CD4-positive, alpha-beta T cell treated with Interleukin-4 for 1 hour (primary cell): ENCODE measurements at places on chromosomes 4 and X.

DNA sequence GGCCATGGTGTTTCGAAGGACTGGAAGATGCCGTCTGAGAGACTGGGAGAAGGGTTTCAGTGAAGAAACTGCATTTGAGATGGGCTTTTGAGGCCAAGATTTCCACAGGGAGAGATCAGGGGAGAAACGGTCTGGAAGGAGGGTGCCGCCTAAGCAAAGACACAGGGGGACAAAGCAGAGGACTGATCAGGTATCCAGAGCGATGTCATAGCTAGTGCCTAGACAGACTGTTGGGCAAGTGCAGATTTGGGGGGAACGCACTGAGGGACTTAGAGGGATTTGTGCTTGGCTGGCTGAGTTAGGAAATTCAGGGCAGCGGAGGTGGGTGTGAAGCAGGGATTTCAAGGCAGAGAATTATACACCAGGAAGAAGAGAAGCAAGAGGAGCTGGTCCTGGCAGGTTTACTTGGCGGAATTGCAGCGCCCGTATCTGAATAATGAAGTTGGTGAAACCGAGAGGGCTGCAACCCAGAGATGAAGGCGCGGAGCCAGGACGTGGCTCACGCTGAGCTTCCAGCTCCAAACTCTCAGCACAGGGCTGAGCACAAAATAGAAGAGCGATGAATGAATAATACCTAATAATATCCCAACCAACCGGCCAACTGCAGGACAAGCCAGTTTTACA is 106.9 kb downstream of the MAML3 start:
- DNase-seq = no peak

GRCh38 chr4:176709417-176709816 is 83.3 kb downstream of the VEGFC start:
- no peak for DNase-seq

DNA sequence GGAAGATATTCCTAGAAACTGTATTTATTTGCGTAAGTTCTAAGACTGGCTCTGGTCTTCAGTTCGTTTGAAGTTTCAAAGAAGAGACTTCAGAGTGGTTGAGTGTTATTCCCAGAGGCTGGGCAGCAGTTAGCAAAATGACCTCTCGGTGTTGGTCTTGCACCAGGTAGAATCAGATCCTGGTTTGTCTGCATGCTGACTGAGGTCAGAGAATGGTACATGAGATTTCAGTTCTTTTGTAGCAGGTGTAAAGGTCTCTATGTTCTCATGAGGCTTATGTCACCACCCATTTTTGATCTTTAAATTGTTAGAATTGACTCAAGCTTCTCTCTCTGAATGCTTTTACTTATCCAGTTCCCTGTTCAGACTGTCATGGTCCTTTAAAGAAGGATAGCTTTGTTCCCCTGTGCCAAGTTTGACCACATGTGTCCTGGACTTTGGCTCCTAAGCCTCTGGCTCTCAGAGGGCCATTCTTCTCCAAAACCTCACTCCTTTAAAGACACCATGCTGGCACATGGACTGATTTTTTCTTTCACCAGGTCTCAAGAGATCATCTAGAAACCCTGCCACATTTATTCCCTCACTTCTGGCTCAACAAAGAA is 355.8 kb upstream of the BOD1L1 start:
- no peak for DNase-seq

GRCh38 chrX:155127465-155127864 is 56.2 kb downstream of the BRCC3 start:
- no peak for DNase-seq

- no peak for DNase-seq
Observed at GRCh38 chr4:16411501-16412085, 185.3 kb upstream of the TAPT1 start.

DNA sequence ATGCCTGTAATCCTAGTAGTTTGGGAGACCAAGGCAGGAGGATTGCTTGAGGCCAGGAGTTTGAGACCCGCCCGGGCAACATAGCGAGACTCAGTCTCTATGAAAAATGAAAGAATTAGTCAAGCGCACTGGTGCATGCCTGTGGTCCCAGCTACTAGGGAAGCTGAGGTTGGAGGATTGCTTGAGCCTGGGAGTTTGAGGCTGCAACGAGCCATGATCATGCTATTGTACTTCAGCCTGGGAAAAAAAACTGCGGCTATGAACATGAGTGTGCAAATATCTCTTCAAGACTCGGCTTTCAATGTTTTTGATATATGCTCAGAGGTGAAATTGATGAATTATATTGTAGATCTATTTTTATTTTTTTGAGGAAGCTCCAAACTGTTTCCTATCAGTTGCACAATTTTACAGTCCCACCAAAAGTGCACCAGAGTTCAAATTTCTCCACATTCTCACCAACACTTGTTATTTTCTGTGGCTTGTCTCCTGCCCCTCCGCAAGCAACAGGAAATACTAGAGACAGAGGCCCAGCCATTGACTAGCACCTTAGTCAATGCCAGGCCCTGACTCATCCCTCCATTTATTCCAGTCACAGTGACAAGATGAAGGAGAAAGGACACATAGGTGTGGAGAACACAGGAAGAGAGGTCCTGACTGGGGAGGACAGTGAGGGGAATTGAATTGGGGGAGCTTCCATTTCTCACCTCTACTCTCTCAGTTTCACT is 33.1 kb upstream of the ZNF41 start:
- no peak for DNase-seq

DNA sequence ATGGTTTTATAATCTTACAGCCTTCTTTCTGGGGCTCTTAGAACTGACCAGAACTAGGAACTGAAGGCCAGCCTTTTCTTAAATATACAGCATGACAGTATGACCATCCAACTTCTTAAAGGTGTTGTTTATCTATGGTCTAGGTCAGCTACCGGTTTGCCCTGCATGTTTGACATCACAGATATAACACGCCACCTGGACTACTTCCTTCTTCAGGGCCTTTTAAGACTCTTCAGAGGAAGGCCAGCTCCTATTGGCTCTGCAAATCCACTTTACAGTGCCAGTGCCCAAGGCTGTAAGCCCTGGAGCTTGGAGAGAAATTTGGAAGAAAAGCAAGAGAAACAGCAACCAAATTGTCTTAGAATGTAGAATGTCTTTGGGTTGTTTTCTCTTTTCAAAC is 185.5 kb downstream of the MGST2 start:
- DNase-seq = no peak

GRCh38 chr4:56372774-56373173 is 14.5 kb downstream of the AASDH start:
- no peak for DNase-seq

DNA sequence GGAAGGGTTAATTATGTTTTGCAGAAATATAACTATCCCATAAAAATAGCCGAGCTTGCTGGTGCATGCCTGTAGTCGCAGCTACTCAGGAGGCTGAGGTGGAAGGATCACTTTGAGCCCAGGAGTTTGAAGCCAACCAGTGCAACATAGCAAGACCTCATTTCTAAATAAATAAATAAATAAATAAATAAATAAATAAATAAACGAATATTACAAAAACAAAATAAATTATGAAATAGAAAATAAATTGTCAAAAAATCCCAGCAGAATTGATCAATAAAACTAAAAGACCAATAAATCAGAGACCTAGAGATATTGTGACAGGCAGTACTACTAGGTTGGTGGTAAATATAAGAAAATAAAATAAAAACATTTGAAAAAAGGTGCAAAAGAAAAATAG is 6.7 kb upstream of the ARL13A start:
- no peak for DNase-seq

- DNase-seq = peak; percentile 32
Observed at GRCh38 chr4:185210102-185210981, 944 bp downstream of the SNX25 start.

GRCh38 chr4:119697887-119698393 is 69.3 kb upstream of the PDE5A start:
- no peak for DNase-seq

DNA sequence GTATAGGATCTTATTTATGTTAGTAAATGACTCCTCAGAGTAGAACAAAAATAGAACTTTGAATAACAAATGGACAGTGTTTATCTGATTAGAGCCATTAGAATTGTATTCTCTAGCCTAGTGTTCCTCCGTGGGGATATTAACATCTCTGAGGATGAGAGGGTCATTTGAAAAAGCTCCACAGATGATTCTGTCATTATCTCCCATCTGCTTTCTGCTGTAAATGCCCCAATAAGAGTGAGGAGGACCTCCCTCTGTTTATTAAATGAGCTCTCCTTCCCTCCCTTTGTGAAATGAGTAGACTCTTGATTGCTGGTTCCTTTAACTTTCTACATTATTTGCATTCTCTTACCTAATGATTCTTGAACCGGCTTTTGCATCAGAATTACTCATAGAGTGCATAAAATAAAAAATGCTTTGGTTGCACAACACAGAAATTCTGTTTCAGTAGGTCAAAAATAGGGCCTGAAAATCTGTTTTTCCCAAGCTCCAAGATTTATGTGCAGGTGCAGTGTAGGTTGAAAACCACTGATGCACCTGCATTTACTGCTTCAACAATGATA is 18.0 kb downstream of the GC start:
- DNase-seq = no peak

GRCh38 chr4:71639380-71639779 is 144.5 kb downstream of the GC start:
- no peak for DNase-seq

- no peak for DNase-seq
Observed at GRCh38 chr4:187433141-187433540, 562.4 kb upstream of the ZFP42 start.

GRCh38 chrX:66717926-66718325 is 79.0 kb upstream of the EDA2R start:
- DNase-seq = no peak

DNA sequence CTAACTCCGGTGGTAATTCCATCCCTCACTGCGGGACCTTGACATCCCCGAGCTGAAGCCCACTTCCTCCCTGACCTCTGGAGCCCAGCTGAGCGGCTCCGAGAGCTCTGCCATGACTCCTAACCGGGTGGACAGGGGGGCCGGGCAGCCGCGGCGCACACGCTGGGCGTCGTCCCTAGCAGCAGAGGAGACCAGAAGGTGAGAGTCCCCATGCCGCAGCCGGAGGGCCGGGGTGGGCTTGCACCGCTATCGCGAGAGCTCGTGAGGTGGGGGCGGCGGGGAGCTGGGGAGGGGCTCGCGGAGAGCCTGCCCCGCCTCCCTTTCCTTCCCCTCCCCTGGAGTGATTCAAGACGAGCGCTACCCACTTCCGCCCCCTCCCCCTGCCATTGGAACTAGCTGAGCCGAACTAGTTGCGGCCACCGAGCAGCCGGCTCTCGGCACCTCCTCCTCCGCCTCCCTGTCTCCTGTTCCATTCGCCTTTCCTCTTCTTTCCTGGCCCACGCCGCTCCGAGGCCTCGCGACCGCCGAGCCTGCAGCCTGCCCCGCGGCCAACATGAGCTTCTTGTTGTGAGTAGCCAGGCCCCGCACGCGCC is at the start of gene MOB1B:
TSS of gene MOB1B (plus strand) at position 386 of the 593 bp plus-strand sequence. CDS start at position 554, 168 bp downstream.
- DNase-seq = peak; percentile 88

DNA sequence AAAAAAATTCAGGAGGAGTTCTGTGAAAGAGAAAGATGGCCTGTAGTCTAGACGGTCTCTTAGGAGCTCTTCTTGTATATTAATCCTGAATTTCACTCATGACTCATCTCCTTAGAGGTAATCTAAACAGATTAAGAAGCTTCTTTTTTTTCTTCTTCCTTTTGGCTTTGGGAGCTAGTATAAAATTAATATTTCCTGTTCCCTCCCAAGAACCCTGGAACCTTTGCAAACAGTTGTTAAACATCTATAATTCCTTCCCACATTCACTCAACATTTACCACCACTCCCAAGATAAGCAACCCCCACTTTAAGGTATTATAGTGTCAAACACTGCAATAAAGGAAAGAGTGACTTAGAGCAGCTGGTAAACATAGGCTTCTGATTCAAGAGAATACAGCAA is 146.4 kb upstream of the EDNRA start:
- DNase-seq = no peak

DNA sequence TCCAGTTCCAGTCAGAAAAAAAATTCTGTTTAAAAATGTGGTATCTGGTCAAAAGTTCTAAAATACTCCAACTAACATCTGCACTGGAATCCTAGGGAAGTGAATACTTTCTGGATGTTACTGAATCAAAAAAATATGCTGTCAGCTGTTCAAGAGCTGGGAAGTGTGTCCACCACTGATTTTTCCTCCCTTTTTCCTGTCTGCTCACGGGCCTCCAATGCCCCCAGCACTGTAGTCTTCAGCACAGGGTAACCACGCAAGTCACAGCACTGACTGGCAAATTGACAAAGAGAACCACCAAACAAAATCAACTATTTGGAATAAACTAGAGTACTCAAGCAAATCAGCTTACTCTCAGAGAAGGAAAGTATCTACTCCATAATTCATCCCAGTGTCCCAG is 9.9 kb downstream of the VEGFC start:
- DNase-seq = no peak

DNA sequence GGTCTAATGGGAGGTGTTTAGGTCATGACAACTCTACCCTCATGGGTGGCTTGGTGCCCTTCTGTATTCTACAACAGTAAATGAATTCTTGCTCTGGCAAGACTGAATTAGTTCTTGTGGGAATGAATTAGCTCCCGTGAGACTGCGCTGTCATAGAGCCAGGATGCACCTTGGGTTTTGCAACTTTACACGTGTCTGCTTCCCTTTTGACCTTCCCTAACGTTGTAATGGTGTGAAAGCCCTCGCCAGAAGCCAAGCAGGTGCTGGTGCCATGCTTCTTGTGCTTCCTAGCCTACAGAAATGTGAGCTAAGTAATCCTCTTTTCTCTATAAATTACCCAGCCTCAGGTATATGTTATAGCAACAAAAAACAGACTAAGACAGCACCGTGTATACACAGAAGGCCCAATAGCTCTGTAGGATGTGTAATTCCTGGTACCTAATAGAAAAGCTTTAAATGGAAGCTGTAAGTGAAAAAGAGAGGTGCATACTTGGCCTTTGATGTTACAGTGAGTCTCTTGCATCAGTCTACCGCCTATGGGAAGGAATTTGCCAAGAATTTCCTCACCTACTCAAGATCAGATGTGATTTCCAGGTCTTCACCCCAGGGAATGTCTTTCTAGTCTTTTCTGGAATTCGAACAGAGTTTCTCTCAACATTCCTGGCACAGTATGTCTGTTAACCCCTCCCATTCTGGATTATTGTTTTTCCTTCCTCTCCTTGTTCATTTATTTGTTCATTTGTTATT is 3.2 kb upstream of the ENPEP start:
- no peak for DNase-seq

- DNase-seq = no peak
Observed at GRCh38 chr4:148116264-148116663, 325.9 kb downstream of the NR3C2 start.

- no peak for DNase-seq
Observed at GRCh38 chr4:184614509-184614908, 34.7 kb downstream of the CASP3 start.

DNA sequence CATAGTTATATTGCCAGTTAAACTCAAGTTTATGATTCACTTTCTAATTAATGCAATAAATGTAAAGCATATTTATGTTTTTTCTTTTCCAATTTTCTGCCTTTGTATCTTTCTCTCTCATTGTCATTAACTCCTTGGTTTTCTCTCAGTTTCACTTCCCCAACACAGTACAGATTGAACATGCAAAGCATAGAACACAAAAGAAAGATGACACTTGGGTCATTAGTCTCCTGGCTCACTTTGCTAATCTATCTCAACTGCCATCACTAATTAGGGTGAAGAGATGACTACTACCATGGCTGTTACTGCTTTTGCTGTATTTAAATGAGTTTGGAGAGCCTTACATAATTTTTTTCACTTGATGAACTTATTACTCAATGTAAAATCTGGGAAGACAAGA is 12.3 kb upstream of the NAA11 start:
- no peak for DNase-seq

- DNase-seq = no peak
Observed at GRCh38 chrX:133916984-133917722, 68.2 kb downstream of the GPC3 start.
